ENCODE measurements at places on chromosomes 16 and 17. TPM values are rescaled to one million over a fixed set of nuclear protein-coding genes. Genes with fewer than 3 reads are reported as not detected.

The CNGB1 gene
- not detected for total RNA-seq

The MINK1 gene
- total RNA-seq, result 188 TPM

The TM4SF5 gene
- total RNA-seq, result not detected

The MAP2K6 gene
- 16.3 TPM for total RNA-seq

The NPIPA5 gene
- total RNA-seq, result 12.3 TPM

The GAST gene
- total RNA-seq, result not detected

The NOTUM gene
- total RNA-seq, result not detected

The GSG1L gene
- total RNA-seq, result not detected

The VPS35L gene
- 47.6 TPM for total RNA-seq

The NUPR1 gene
- total RNA-seq, result 0.13 TPM

The TMEM114 gene
- not detected for total RNA-seq

The FOXL1 gene
- total RNA-seq, result 0.13 TPM

The ABCA10 gene
- 1.2 TPM for total RNA-seq

The CEP295NL gene
- 2.0 TPM for total RNA-seq

The GPRC5B gene
- 2.9 TPM for total RNA-seq

The ADCY7 gene
- 203 TPM for total RNA-seq

The MIEF2 gene
- total RNA-seq, result 10.2 TPM

The RAB26 gene
- 0.21 TPM for total RNA-seq

The MSI2 gene
- 151 TPM for total RNA-seq

The NPIPB13 gene
- total RNA-seq, result 30.3 TPM

The UMOD gene
- not detected for total RNA-seq

The TSPAN10 gene
- not detected for total RNA-seq

The ZG16B gene
- not detected for total RNA-seq

The SLC5A10 gene
- total RNA-seq, result not detected

The ASIC2 gene
- total RNA-seq, result not detected

The KCNJ12 gene
- 0.12 TPM for total RNA-seq

The PTGES3L gene
- total RNA-seq, result not detected

The TAC4 gene
- not detected for total RNA-seq

The KRT25 gene
- not detected for total RNA-seq

The SRL gene
- not detected for total RNA-seq

The CHAD gene
- not detected for total RNA-seq

The ODAD4 gene
- 4.3 TPM for total RNA-seq

The NPIPA3 gene
- 1.5 TPM for total RNA-seq

The UTP4 gene
- 29.4 TPM for total RNA-seq

The ENPP7 gene
- not detected for total RNA-seq

The CAVIN1 gene
- 0.90 TPM for total RNA-seq

The PROCA1 gene
- 4.8 TPM for total RNA-seq

The CLEC19A gene
- not detected for total RNA-seq

The FZD2 gene
- not detected for total RNA-seq

The CDR2 gene
- 59.0 TPM for total RNA-seq

The CBFA2T3 gene
- 4.4 TPM for total RNA-seq

The PLA2G10 gene
- not detected for total RNA-seq

The TP53TG3 gene
- total RNA-seq, result not detected

The JPH3 gene
- 0.08 TPM for total RNA-seq

The SLC35G6 gene
- not detected for total RNA-seq

The KRT28 gene
- total RNA-seq, result not detected

The CMTM2 gene
- not detected for total RNA-seq

The KIF18B gene
- not detected for total RNA-seq

The GAS2L2 gene
- total RNA-seq, result not detected

The NXPH3 gene
- not detected for total RNA-seq

The GAS7 gene
- 1.1 TPM for total RNA-seq

The AATF gene
- total RNA-seq, result 47.8 TPM

The SPN gene
- 122 TPM for total RNA-seq

The RANBP10 gene
- total RNA-seq, result 30.4 TPM

The FBXO39 gene
- total RNA-seq, result 0.17 TPM

Measured in T-helper 17 cell (primary cell).